ENCODE measurements at places on chromosomes 2 and 18.
A peak's percentile ranks its signal among the peaks of the same experiment; 100 is the strongest.

DNA sequence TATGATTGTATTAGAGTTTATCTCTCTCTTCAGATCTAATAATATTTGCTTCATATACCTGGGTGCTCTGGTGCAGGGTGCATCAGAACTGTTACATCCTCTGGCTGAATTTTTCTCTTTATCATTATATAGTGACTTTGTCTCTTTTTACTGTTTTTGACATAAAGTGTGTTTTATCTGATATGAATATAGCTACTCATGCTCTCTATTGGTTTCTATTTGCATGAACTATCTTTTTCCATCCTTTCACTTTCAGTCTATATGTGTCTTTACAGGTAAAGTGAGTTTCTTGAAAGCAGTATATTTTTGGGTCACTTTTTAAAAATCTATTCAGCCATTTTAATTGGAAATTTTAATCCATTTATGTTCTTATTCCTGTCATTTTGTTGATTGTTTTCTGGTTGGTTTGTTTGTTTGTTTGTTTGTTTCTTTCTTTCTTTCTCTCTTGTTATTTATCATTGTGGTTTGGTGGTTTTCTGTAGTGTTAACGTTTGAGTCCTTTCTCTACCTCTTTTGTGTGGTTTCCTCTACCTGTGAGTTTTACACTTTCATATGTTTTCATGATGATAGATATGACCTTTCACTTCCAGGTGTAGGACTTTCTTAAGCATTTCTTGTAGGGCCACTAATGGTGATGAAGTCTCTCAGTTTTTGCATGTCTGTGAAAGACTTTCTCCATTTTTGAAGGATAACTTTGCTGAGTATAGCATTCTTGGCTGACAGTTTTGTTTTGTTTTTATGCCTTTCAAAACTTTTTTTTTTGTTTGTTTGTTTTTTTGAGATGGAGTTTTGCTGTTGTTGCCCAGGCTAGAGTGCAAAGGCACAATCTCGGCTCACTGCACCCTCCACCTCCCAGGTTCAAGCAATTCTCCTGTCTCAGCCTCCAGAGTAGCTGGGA lies 54.9 kb downstream of the CCNT2 start:
- DNase-seq = no peak

GRCh38 chr2:46116150-46116549 lies 181.1 kb upstream of the EPAS1 start:
- no peak for DNase-seq

DNA sequence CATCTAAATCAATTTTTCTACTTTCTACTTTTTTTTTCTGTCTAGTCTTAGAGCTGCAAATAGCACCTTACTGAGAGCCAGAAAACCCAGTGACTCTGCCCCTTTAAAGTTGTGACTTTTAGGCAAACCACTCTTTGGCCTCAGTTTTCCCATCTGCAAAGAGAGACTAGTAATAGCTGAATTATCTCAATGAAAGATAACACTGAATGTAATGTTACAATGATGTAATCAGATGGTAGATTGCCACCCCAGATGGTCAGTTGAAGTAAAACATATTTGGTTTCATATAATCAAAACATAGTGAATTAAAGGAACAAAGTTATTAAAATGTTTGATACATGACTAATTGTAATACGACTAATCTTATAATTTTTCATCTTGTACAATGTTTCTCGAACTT lies 5.0 kb upstream of the APCDD1 start:
- no peak for DNase-seq

DNA sequence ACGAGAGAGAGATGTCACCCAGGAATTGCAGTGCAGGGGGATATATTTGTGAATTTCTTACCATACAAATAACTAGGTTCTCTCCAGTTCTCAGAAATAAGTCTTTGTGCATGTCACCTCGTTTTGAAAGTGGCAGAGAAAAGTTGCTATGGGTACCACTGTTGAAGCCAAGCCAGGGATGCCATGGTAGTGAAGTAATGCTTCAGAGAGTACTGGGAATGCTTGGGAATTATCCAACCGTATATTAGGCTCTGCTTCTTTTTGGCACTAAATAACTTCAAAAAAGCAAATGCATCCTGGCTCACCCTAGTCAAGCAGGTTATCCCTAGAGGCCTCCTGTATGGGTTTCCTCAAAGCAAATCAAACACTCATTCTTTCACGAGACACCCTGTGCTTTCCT lies 50.7 kb upstream of the DDX18 start:
- no peak for DNase-seq

DNA sequence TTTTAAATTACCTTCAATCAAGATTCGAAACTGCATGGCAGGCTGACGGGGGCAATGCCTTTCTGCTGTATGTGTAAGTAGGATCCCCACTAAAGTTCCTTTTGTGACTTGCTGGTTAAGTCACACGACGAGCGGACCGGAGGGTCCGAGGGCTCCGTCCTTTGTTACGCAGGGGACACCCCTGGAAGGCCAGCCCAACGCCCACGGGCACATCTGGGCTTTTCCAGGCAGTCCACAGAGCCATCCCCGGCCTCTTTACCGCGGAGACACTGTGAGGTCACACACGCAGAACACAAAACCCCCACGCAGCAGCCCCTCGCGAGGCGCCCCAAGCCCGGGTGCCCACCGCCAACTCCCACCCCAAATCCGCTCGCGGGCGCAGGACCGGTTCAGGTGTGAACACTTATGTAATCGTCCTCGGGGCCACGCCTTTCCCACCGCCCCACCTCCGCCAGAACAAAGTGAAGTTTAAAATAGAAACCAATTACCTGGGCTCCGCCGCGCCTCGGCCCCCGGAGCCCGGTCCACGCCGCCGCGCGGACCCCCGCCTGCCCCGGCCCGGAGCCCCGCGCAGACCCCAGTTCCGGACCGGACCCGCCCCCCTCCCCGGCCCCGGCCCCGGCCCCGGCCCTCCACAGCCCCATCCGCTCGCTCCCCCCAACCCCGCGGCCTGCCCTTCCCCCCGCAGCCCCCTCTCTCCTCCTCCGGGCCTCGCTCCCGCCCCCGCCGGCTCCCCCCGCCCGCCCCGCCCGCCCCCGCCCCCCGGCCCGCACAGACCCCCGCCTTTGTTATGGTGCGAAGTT lies 4.2 kb downstream of the ZNF516 start:
- DNase-seq = peak; percentile 29

DNA sequence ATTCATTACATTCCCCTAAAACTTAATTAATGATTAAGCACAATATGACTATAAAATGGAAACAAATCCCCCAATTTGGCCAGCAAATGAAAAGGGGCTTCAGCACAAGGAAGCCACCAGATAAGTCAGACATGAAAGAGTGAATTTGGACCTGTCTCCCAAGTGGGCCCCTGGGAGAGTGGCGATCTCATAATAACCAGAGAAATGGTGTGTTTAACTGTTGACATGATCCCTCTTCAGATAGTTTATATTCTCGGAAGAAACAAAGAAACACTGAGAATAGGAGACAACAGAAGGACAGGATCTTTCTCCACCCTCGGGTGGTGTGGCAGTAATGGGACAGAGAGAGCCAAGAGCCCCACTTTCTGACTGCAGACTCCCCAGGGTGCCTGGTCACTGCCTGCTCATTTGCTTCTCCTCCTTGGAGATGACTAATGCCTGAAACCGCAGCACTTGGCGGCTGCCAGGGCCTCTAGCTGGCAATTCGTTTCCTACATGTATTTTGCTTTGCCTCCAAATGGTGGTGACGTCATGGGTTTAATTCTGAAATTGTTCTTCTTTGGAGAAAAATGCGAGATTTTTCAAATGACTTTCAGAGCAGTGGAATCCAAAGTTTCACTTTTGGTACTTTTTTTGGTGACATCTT lies 46.4 kb upstream of the SPP2 start:
- DNase-seq = no peak

GRCh38 chr2:151922845-151923666 lies 94.8 kb upstream of the ARL5A start:
- DNase-seq = no peak

- peak; percentile 63 for DNase-seq
Measured at GRCh38 chr2:20411361-20411894, 35.4 kb upstream of the RHOB start.

- no peak for DNase-seq
Measured at GRCh38 chr2:235194351-235194750, 242.5 kb downstream of the SH3BP4 start.

DNA sequence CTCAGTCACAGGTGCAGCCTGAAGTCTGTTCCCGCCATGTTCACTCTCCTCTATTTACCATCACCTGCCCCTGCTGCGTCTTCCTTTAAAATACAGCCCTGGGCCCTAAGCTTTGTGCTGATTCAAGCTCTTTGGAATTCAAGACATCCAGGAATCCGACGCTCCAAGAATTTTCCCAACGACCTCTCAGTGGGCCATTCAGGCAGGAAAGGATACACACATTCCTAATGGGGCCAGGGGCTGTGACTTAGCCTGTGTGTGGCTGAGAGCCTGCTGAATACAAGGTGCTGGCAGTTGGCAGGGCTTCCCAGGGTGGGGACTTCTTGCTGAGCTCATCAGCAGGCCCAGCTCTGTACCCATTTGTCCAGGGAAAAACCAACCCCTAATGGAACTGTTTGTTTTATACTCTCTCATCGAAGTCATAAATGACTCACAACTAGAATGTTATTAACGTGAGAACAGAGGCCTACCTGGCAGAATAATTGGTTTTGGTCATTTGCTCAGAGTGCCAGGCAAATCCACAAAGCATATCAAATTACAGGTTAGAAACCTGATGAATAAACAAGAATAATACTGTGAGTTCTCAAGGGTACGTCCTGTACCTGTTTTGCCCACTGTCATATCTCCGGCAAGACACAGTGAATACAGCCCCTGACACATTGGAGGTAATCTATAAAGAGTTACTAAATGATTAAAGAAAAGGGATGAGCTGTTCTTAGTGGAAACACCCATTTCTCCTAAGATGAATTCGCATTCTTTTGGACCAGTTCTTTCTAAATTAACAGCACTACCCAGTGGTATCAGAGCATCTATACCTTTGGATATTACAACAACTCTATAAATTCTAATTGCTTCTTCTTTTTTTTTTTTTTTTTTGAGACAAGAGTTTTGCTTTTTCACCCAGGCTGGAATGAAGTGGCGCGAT lies 12.6 kb upstream of the KCMF1 start:
- DNase-seq = no peak

- no peak for DNase-seq
Measured at GRCh38 chr2:28193630-28194403, 198.8 kb upstream of the FOSL2 start.

- DNase-seq = no peak
Measured at GRCh38 chr2:30108851-30109250, 38.0 kb upstream of the YPEL5 start.

DNA sequence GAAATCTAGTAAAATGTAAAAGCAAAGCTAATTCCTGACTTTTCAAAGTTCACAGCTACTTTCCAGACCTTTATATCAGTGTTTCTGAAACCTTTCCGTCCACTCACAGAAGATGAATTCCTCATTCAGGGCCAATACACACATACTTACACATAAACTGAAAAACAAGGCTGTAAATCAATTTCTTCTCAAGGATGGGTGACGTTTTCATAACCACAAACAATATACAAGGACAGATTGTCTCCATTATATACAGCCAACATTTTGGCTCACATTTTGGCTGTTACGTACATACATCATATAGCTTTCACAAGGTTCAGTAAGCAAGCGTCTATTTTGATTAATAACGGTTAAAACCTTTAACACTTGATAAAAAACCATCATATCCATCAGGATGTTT lies 1.4 kb downstream of the RPRD1A start:
- no peak for DNase-seq

DNA sequence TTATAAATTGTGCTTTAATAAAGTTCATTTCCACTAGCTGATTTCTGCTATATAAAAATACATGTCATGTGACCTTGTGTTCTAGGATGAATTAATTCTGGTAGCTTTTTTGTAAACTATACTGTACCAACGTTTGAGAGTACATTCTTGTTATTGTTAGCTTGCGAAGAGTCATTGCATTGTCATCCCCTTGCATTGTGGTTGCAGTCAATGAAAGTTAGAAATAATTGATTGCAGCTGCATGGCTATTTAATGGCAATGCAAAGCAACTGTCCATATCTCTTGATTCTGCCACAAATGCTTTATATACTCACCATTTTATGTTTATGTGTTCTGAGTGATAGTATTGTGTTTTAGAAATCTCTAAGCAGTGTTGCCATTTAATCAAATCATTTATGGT lies 91.6 kb downstream of the ZNF407 start:
- no peak for DNase-seq

GRCh38 chr18:10006311-10006893 lies 92.6 kb downstream of the VAPA start:
- no peak for DNase-seq

DNA sequence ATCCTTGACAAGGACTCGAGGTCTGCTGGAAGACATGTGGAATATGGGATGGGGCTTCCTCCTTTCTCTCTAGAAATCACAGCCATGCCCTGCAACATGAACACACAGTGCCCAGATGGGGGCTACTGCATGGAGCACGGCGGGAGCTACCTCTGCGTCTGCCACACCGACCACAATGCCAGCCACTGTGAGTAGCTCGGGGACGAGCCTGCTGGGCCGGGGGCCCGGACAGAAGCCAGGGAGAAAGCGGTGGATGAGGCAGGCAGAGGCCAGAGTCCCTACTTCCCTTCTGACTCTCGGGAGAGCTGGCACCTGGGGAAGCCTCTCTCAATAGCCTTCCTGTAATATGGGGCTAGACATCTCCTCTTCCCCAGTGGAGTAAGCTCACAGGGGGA lies 50.5 kb downstream of the SNED1 start:
- DNase-seq = no peak

GRCh38 chr18:4755848-4756247 lies 300.7 kb upstream of the DLGAP1 start:
- no peak for DNase-seq

DNA sequence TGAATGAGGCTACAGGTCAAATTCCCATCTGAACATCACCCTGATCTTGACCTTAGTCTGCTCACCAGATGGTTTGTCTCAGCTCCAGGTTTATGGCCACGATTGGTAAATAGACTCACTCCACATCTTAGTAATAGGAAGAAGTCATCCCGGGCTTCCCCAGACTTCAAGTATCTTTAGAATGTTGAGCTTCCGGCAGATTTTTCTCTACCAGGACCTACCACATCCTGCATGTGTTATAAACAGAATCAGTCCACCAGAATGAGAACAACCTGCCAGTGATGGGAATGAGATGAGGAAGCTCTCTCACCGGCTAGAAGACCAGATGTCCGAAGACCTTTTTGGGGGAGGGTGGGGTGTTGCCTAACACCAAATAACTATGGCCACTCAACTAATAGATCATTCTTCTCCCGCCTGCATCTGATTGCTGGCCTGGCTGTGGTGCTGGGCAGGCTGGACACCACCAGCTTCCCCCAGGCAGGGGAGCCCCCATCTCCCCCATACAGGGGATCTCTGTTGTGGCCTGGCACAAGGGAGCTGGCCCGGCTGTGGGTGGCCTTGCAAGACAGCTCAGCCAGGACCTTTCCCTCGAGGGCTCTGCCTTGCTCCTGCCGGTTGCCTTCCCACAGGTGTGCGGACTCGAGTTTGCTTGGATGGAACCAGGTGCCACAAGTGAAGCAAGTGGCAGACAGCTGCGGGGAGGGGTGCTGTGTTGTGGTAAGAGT lies 88.5 kb downstream of the SH3RF3 start:
- no peak for DNase-seq

DNA sequence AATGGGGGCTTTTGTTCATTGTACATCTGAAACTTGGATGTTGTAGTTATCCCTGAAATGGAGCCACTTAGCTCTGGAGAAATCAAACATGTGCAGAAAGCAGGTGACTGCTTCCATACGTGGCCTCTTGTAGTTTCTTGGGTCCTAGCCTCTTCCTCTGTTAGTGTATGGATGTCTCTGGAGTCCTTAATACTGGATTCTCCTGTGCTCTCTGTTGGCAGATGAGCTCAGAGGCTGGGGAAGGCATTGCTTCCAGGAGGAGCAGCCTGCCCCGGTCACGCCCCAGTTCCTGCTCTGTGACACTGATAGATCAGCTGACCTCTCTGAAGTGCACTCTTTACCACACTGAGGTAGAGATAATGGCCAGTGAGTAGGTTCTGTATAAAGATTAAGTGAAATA lies 176.2 kb downstream of the LDLRAD4 start:
- no peak for DNase-seq
